ENCODE measurements at places on chromosomes 7 and 10.

GRCh38 chr10:19570991-19571390, 245.2 kb upstream of the PLXDC2 start:
- DNase-seq: no peak

DNA sequence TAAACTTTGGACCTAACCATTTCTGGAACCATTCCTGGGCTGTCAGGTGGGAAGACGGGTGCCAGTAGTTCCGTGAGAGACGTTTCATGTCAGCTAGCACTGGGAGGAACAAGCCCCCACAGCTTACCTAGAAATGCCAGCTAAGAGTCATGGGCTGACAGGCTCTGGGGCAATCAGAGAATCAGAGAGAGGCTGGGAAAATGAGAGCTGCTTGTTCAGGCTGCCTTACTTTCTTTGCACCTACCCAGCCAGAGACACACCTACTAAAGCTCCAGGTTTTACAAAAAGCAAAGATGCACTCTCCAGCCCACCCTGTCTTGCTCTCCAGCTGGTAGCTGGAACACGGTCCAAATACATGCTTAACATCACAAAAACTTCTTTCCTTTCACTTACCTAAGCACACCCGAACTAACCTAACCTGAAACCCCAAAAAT, 688 bp downstream of the PTN start:
- no peak for DNase-seq

GRCh38 chr7:40303996-40304395, 169.2 kb downstream of the SUGCT start:
- no peak for DNase-seq

- DNase-seq: no peak
Measured at GRCh38 chr10:15796762-15797161, 63.5 kb downstream of the MINDY3 start.

GRCh38 chr10:34769899-34770298, 45.2 kb downstream of the PARD3 start:
- DNase-seq: no peak

DNA sequence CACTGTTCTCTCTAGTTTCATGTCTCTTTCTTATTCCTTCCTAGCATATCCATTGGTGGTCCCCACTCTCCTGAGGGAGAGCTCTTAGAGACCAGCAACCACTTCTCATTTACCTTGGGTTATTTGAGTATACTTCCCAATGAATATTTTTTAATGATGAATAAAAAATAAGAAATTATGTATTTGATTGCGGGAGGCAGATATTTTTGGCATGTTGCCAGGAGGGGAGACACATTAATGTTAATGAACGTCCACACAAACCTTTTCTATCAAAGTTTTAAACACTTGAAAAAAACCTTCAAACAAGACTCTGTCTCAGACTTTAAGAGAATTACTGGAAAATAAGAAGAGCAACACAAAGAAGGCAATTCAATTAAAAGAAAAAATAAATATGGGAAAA, 260.6 kb upstream of the MAGI2 start:
- DNase-seq: no peak

DNA sequence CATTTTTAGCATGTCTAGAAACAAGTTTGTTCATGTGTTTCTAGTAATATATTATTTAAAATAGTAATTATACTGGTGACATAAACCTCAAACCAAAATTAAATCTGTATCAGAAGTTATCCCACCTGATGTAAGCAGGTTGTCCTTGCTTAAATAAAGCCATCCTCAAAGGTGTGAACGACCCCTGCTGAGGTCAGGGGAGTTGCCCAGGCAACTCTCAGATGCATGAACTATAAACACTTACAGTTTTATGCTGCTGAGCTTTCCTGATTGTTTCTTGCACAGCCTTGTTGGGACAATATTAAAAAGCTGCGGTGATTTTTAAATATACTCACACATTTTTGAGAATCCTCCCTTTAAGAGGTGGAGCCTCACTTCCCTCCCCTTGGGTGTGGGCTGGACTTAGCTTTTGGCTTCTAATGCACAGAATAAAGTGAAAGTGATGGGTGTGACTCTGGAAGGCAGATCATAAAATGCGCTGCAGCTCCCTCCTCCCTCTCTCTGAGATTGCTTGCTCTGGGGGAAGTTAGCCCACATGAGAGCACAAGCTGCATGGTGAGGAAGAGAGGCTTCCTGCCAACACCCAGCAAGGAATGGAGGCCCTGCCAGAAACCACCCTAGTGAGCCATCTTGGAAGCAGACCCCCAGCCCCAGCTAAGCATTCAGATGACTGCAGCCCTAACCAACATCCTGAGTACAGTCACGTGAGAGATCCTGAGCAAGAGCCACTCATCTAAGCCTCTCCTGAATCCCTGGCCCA, 152.7 kb downstream of the SKIDA1 start:
- DNase-seq: no peak

- no peak for DNase-seq
Measured at GRCh38 chr10:102948786-102949185, 30.7 kb downstream of the CNNM2 start.

- DNase-seq: no peak
Measured at GRCh38 chr7:116438267-116438666, 61.3 kb upstream of the CAV2 start.

DNA sequence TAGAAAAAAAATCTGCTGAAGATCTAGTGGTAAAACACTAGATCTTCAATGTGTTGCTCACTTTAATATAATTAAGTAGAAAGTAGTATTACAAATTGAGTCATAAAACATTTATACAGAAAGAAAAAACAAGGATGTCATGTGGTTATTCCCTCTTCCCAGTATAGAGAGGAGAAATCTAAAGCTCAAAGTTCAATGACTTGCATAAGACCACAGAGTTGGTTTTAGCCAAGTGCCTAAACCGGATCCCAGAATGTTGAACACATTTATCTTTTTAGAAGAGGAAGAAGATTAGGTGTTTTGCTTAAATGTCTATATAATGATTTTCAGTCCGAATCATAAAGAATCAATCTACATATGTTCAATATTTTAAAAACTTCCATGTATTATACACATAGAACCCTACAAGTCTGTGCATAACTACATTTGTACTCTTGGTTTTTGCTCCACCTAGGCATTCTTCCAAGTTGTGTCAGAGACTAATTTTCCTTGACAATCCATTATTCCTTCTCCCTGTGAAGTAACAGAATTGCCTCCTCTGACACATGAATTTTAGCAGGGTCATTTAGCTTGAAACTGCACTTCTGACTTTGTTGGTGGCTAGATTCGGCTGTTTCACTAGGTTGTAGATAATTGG, 389.2 kb downstream of the MAGI2 start:
- no peak for DNase-seq

DNA sequence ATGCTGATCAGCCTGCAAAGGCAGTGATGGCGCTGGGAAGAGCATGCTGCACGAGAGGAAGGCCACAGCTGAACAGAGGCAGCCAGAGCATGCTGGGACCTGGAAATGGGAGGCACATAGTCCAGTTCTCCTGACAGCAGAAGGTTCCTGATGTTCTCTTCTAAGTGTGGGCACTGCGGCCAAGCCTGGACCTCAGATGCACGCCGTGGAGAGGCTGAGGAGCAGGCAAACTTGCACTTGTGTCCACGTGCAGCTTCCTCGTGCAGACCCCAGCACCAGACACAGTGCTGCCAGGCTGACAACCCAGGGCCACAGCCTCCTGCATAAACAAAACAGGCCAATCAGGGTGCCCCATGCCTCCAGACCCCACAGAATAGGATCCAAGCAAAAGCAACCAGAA, 93.5 kb upstream of the LANCL2 start:
- no peak for DNase-seq

GRCh38 chr7:17123020-17123419, 175.4 kb upstream of the AHR start:
- DNase-seq: no peak

DNA sequence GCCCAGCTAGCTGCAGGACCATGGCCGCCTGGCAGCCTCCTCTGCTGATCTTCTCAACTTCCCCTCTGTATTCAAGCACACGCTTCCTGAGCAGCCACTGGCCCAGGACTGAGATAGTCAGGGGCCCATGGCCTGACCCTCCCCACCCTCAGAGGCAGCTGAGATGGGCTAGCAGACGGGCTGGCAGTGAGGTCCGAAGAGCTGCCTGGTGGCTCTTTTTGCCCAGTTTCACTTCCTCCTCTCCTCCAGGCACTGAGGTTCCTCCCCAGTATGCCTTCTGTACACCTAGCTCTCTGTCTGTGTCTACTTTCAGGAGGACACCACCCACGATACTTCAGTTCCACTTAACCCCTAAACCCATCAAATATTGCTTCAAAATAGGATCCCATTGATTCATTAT, 395.6 kb downstream of the TNS3 start:
- no peak for DNase-seq

- no peak for DNase-seq
Measured at GRCh38 chr10:34172936-34173533, 642.1 kb downstream of the PARD3 start.

DNA sequence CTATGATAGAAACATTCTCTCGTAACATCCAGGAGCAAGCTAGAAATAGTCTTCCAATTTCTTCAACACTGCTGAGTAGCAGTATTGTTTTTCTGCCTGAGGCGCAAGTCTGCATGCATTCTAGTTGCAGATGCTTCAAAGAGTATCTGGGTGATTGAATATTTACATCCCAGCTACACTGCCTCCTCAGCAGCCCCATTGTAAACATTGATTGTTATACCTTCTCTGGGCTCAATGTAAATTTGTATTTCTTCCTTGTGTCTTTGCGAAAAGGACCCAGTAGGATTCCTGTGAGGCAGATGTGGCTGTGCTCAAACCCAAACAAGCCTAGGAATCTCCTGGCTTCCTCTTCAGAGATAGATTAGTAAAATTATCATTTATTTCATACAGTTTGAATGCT, 320.7 kb downstream of the CDC14C start:
- DNase-seq: no peak

GRCh38 chr10:9339716-9340115, 1285.2 kb downstream of the GATA3 start:
- DNase-seq: no peak

DNA sequence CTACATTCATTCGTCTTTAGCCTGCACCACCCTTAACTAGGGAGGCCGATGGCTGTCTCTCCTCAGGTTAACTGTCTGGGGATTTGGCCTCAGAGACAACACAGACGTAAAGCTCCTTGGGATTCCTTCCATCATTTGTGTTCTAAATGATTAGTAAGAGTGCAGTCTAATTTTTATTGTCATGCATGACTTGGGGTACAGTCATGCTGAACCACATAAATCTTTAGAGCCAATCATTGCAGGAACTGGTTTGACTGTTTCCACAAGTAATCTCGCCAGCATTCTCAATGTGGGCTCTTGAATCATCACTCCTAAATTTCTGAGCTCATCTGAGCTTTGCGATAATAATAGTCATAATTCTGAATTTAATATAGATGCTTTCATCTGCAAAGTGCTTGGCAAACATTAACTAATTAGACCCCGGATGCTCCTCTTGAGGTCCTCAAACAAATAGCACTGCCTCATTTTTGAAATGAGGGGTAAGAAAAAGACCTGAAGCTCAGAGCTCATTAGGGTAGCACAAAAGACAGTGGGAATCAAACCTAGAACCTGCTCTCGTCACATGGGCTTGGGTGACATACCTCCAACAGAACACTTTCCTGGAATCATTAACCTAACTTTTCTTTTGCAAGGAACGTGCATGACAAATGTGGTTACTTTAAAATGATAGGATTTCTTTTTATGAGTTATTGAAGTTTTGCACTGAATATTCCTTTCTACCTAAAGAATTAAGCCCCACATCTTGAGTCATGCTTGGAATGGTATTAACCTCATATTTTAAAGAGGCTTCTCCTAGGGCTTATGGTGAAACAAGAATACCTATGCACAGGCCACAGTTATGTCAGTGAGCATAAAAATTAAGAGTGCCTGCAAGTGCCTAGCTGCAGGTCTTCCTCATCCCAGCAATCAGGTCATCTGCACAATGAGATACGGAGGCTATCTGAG, 118.9 kb upstream of the NRP1 start:
- no peak for DNase-seq

DNA sequence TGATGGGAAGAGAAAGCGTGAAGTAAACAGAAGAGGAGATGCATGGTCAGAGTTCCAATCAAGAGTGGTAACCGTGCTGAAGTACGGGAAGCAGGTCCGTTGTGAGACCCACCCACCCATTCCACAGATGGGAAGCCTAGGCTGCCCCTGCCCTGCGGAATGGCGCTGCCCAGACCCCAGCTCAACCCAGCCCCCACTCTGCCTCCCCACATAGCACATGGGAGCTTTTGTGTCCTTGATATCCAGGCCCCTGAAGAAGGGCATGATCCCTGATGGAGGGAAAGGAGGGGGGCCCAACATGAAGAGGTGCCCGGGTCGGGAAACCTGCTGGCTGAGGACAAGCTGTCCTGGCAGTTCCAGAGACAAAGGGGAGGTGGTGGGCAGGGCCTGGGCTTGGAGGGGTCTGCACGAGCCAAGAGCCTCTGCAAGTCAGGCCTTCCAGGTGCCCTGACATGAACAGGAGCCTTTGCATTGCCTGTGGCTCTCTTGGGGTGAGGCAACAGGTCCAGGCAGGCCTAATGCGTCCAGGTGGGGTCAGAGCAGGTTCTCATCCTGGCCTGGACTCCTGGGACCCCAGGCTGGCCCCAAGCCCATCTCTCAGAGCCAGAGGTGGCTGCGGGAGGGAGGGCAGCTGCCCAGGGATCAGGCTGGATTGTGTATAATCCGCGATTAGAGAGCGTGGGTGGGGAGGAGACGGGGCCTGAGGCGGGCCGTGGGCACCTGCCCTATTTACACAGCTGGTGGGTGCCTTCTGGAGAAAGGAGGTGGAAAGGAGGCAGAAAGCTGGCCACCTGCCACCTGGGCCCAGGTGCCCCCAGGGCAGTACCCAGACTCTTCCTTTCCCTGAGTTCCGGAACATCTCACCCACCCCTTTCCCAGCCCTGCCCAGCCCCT, 23.5 kb downstream of the YKT6 start:
- DNase-seq: no peak

- DNase-seq: no peak
Measured at GRCh38 chr7:77200542-77200941, 923 bp upstream of the FGL2 start.

DNA sequence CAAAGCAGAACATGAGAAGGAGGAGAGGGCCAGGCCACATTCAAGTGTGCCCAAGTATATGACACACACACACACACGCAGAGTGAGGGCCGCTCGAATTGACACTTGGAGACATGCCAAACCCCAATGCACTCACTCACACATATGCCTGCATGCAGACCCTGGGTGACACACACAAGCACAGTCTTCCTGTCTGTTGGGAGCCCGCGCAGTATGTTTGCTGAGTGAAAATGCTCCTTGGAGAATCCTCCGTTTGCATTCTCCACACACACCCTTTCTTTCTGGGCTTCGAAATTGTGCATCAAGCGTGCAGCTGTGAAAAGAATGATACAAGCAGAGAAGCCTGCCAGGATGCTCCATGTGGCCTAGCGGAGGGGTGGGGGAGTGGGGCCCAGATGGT, 120.9 kb downstream of the PLXNA4 start:
- DNase-seq: no peak

DNA sequence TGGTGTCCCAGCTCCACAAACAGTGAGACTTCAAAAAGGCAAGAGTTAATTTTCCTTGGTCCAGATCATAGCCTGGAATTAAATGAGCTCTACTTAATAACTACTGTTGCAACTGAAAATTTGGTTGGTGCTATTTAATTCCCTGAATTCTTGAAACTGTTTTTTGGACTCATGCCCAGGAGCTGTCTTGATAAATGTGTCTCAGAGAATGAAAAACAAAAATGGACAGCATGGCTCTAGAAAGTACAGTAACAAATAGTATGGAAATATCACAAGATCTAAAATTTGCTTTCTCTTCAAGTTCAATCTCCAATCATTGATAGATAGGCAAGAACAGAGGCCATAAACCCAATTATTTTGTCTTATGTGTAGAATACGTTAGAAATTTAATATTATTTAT, 42.5 kb downstream of the CCDC71L start:
- DNase-seq: no peak

GRCh38 chr10:96304230-96304629, at the start of gene DNTT:
DNTT (plus strand) TSS chr10:96304434; CDS start chr10:96304498, 64 bp downstream.
- DNase-seq: no peak

GRCh38 chr10:129756912-129757901, 206.9 kb downstream of the EBF3 start:
- no peak for DNase-seq
